ENCODE measurements at places on chromosomes 12 and 14. TPM values are rescaled to one million over a fixed set of nuclear protein-coding genes. Genes with fewer than 3 reads are reported as not detected.

The GLIPR1L1 gene
- total RNA-seq = not detected

The DCP1B gene
- 11.4 TPM for total RNA-seq

The DCN gene
- total RNA-seq = 120 TPM

The JKAMP gene
- total RNA-seq = 95.1 TPM

The SCNN1A gene
- not detected for total RNA-seq
